ENCODE measurements at places on chromosomes 5 and 9. TPM values are rescaled to one million over a fixed set of nuclear protein-coding genes. Genes with fewer than 3 reads are reported as not detected.

DNA sequence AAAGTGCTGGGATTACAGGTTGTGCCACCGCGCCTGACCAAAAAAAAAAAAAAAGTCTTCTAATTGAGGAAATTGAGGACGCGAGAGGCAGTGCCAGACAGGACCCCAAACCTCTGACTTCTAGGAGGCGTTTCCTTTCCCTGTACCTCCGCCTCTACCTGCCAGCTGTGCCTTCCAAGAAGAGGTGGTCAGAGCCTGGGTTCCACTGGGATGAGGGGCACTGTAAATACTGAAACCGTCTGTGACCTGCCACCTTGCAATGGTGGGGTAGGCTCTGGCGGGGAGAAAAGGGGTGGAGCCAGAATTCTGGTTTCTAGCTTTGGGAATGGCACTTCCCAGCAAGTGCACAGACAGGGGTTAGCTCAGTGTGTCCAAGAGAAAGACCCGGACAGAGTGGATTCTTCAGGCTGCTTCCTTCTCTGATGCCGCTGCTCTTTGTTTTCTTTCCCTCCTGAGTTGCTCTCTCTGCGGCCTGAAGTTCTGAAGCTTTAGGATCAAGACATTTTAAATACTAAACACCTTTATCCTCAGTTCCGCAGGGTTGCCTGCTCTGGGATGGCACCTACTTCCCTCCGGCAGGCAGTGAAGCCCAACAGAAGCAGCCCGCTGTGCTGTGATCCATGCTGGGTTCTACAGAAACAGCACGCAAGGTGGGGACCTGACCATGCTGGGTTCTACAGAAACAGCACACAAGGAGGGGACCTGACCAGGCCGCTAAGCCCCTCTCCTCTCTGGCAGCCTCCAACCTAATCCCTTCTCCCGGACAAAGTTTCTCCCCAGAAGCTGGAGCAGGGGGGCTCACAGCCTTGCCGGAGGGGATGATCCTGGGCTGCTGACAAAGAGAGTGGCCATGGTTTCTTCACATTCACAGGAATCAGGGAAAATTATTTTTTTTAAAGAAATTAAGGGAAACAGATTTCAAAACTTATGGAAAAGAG lies 65.2 kb downstream of the OTULIN start:
- DNase-seq: no peak

DNA sequence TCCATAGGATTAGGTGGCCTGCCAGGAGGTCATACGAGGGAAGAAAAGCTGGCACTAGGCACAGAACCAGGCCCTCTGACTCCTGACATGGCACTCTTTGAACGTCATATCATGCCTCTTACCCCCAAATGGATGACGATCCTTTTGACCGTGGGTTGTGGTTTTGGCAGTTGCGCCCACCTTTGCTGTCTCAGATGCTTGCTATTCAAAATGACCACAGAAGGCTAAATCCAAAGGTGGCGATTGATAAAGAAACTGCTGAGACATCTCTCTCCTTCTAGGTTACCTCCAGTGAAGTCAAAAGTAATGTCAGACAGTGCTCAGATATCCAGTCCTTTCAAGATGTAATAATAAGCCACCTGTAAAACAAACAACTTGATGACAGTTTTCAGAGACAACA lies 385.0 kb downstream of the EFNA5 start:
- DNase-seq: no peak

The MLANA gene
- total RNA-seq: not detected

The RPL37 gene
- 4,417 TPM for total RNA-seq

- no peak for DNase-seq
Measured at GRCh38 chr5:148734518-148734917, 80.2 kb upstream of the HTR4 start.

- no peak for DNase-seq
Measured at GRCh38 chr5:34687269-34688011, 31.3 kb downstream of the RAI14 start.
